ENCODE measurements at places on chromosomes 16 and 17. TPM values are rescaled to one million over a fixed set of nuclear protein-coding genes. Genes with fewer than 3 reads are reported as not detected.

- no peaks in the 10 kb centered on the region for H3K27me3 ChIP-seq
- H3K4me1 ChIP-seq: peaks cover 22% of the 10 kb centered on the region
These were observed 522 bp upstream of the GLG1 start for GRCh38 chr16:74607310-74607961.

GRCh38 chr16:74936902-74937560 lies 47.9 kb downstream of the WDR59 start:
- no peaks in the 10 kb centered on the region for H3K4me1 ChIP-seq
- no peak overlapping the region for H3K4me3 ChIP-seq
- DNase-seq: no peak
- peaks cover 42% of the 10 kb centered on the region for H3K36me3 ChIP-seq
- H3K27me3 ChIP-seq: no peaks in the 10 kb centered on the region

DNA sequence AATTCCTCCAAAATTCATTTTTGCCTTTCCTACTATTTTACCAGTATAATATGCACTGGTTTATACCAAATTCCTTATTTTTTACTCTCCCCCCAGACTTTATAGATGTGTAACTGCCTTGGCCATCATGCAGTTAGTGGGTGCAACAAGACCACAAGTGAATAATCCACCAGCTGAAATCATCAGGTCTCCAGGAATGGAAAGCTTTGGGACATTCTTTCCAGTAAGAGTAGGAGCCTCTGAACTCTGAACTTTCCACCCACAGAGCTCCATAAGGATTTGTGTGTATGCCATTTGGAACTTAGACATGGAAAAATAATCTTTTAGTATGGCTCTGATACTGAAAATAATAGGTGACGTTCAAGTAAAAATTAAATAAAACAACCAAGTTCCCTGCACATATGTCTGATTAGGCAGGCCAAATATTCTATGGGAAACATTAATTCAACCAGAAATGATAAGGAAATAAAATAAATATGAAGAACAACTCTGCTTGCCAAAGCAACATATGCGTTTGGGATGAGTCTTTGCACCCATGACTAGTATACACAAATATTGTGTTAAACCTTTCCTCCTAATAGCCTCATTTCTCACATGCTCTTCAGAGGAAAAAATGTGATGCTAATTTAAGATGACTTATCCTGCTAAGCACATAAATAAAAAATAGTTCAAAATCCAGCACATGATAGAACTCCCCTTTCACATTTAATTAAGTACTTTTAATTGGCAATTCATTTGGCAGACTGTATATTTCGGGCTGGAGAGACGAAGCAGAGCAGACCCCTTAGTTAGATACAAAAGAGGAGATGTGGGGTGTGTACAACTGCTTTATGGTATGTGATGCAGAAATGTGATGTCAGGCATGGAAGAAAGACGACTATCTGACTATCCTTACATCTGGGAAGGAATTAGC lies 11.6 kb upstream of the LYRM9 start:
- H3K27me3 ChIP-seq: no peaks in the 10 kb centered on the region
- H3K4me3 ChIP-seq: no peak overlapping the region
- no peak overlapping the region for H3K27ac ChIP-seq
- no peaks in the 10 kb centered on the region for H3K4me1 ChIP-seq
- H3K36me3 ChIP-seq: no peaks in the 10 kb centered on the region

Gene ARHGAP27
- 73.8 TPM for total RNA-seq

GRCh38 chr17:67671493-67671892 lies 46.2 kb upstream of the NOL11 start:
- H3K4me1 ChIP-seq: no peaks in the 10 kb centered on the region
- no peak overlapping the region for H3K27ac ChIP-seq
- H3K27me3 ChIP-seq: no peaks in the 10 kb centered on the region

Gene SCN4A
- not detected for total RNA-seq

Gene B4GALNT2
- total RNA-seq: 0.23 TPM

GRCh38 chr16:69568676-69569075 lies 2.9 kb downstream of the NFAT5 start:
- no peaks in the 10 kb centered on the region for H3K36me3 ChIP-seq
- H3K27me3 ChIP-seq: no peaks in the 10 kb centered on the region
- peaks cover 39% of the 10 kb centered on the region for H3K4me1 ChIP-seq

Gene NR1D1
- 24.9 TPM for total RNA-seq

DNA sequence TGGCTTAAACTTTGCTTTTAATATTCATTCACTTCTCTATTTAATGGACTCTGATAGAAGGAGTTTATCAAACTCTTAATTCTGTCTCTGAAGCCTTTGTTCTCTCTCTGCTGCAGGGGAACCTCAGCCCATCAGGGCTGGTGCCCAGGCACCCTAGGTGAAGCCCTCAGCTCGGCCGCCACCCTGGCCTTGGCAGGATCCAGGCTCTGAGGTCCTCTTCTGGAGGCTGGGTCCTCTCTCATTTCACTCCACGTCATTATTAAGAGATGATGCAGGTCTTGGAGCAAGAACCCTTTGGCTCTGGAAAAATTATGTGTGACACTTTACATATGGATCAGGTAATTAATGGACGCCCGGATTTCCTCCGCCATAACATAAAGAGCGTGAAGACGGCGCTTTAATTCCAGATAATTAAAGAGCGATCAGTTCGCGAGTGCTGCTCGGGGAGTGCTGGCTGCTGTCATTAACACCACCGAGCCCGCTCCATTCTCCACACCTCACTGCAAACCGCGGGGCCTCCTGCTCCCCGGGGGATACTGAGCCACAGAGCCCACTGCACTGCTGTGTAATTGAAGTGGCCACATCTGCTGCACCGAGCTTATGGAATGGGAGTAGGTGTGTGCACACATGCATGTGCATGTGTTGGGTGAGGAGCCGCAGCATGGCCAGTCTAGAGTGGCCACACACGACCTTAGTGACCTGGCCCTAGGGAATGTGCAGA lies 259.4 kb upstream of the TNRC6C start:
- H3K4me1 ChIP-seq: no peaks in the 10 kb centered on the region
- H3K36me3 ChIP-seq: no peaks in the 10 kb centered on the region
- peaks cover 36% of the 10 kb centered on the region for H3K27me3 ChIP-seq
- H3K4me3 ChIP-seq: no peak overlapping the region
- H3K27ac ChIP-seq: no peak overlapping the region

Gene SHISA9
- total RNA-seq: not detected

- no peaks in the 10 kb centered on the region for H3K27me3 ChIP-seq
- no peaks in the 10 kb centered on the region for H3K4me1 ChIP-seq
- no peak overlapping the region for H3K27ac ChIP-seq
- H3K36me3 ChIP-seq: no peaks in the 10 kb centered on the region
- no peak overlapping the region for H3K4me3 ChIP-seq
These were observed 192.8 kb downstream of the XYLT1 start for GRCh38 chr16:17277981-17278381.

Gene ZDHHC1
- 11.1 TPM for total RNA-seq

- H3K4me3 ChIP-seq: no peak overlapping the region
- H3K27me3 ChIP-seq: no peaks in the 10 kb centered on the region
- H3K27ac ChIP-seq: no peak overlapping the region
- no peaks in the 10 kb centered on the region for H3K36me3 ChIP-seq
- DNase-seq: no peak
These were observed 436.2 kb downstream of the SLC39A11 start for GRCh38 chr17:72656130-72656763.

GRCh38 chr16:1707193-1707790 lies 1.3 kb downstream of the MAPK8IP3 start:
- peaks cover 23% of the 10 kb centered on the region for H3K4me1 ChIP-seq
- H3K36me3 ChIP-seq: peaks cover 3% of the 10 kb centered on the region
- no peak for DNase-seq
- H3K27me3 ChIP-seq: no peaks in the 10 kb centered on the region
- peak overlapping the region; percentile 98 for H3K4me3 ChIP-seq

DNA sequence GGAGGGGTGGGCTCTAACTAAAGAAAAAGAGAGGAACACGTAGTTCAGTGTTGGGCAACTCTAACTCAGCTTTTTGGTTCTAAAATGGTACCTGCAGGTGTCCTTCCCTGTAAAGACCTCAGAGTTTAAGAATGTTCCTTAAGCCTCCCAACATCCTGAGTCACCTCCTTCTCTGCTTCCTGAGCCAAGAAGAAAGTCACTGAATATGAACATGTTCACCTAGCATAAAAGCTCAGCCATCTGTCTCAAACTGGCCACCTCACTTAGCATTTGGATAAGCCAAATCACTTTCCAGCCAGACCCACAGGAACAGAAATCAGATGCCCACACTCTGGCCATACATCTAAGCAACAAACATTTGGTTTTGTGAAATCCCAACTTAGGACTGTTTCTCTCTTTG lies 3.7 kb downstream of the TMEM98 start:
- no peak for DNase-seq
- no peaks in the 10 kb centered on the region for H3K36me3 ChIP-seq
- no peak overlapping the region for H3K27ac ChIP-seq
- peaks cover 14% of the 10 kb centered on the region for H3K4me1 ChIP-seq
- no peak overlapping the region for H3K4me3 ChIP-seq

DNA sequence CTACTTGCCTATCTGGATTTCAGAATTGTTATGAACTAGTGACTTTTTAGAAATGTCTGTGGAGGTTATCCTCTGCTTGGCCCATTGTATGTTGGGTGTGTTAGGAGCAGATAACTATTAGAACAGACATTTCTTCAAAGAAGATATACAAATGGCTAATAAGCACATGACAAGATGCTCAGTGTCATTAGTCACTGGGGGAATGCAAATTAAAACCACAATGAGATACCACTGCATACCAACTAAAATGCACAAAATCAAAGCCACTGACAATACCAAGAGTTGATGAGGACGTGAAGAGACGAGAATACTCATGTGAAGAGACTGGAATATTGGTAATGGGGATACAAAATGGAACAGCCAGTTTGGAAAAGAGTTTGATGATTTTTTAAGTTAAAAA lies 39.2 kb downstream of the CEP112 start:
- H3K27me3 ChIP-seq: no peaks in the 10 kb centered on the region
- DNase-seq: no peak
- no peak overlapping the region for H3K4me3 ChIP-seq
- no peak overlapping the region for H3K27ac ChIP-seq

Gene CX3CL1
- 47.5 TPM for total RNA-seq

Gene OTOP3
- not detected for total RNA-seq

DNA sequence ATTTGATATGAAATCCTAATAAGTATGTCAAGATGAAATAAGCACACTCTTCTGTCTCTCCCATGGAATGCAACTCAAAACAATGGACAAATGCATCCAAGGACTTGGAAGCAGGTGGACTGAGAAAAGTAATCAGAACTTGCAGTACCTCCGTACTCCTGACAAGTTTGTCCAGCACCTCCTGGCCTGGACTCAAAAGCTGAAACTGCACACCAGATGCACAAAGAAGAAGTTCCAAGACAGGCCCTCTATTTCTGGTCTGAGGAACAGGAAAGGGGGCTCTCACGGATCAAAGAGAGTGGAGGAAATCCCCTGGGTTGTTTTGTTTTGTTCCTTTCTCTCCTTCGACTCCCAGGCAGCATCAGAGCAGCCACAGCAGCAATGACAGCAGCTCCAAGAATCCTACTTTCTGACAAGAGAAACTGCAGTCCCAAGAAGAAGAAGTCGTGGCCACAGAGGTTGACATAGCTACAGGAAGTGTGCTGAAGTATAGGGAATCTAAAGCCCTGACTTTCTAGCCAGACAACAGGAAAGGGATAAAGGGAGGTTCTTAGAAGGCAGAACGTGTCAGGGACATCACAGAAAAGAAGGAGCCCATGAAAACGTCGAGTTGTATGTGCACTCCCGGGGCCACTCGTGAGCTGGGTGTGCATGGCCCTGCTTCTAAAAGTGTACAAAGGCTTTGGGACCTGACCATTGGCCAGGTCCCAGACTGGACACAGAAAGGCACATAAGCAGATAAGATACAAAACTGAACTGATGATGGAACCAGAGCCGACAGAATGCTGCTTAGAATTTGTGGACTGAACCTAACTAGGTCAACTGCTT lies 29.3 kb downstream of the AKAP10 start:
- peaks cover 18% of the 10 kb centered on the region for H3K4me1 ChIP-seq
- peaks cover 26% of the 10 kb centered on the region for H3K36me3 ChIP-seq
- no peak overlapping the region for H3K4me3 ChIP-seq
- H3K27ac ChIP-seq: no peak overlapping the region

Gene ATP6V0D1
- 143 TPM for total RNA-seq

- H3K27ac ChIP-seq: peak overlapping the region; percentile 94
- no peaks in the 10 kb centered on the region for H3K36me3 ChIP-seq
- peaks cover 54% of the 10 kb centered on the region for H3K4me1 ChIP-seq
- no peaks in the 10 kb centered on the region for H3K27me3 ChIP-seq
- H3K4me3 ChIP-seq: peak overlapping the region; percentile 95
These were observed 935 bp downstream of the USP32 start for GRCh38 chr17:60390925-60391470.

DNA sequence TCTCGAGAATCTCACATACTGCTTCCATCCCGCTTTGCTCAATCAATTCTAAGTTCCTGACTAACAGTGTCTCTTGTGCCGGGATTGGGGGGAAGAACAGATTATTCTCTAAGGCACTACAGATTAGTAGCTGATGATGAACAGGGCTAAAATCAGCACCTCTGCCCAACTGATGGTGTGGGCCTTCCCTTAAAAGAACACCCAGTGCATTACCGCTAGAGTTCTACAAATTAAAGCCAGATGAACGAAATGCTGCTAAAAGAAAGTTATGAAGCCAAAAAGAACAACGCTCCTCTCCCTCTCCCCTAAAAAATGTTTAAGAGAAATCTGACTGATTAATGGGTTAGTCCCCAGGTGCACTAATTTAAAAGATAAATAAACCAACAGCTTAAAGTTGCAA lies 4.4 kb downstream of the CDC27 start:
- H3K4me3 ChIP-seq: no peak overlapping the region
- peaks cover 38% of the 10 kb centered on the region for H3K4me1 ChIP-seq
- peaks cover 13% of the 10 kb centered on the region for H3K36me3 ChIP-seq

- no peak for DNase-seq
- peaks cover 4% of the 10 kb centered on the region for H3K4me1 ChIP-seq
- H3K36me3 ChIP-seq: no peaks in the 10 kb centered on the region
These were observed 13.1 kb downstream of the SPATA33 start for GRCh38 chr16:89670496-89671431.

- no peaks in the 10 kb centered on the region for H3K36me3 ChIP-seq
- peaks cover 35% of the 10 kb centered on the region for H3K4me1 ChIP-seq
- H3K4me3 ChIP-seq: peak overlapping the region; percentile 66
- DNase-seq: peak; percentile 86
- peak overlapping the region; percentile 72 for H3K27ac ChIP-seq
- H3K27me3 ChIP-seq: no peaks in the 10 kb centered on the region
These were observed 1.9 kb downstream of the CIITA start for GRCh38 chr16:10878644-10879501.

Gene CDH1
- total RNA-seq: 128 TPM

- DNase-seq: no peak
- no peaks in the 10 kb centered on the region for H3K27me3 ChIP-seq
- peaks cover 8% of the 10 kb centered on the region for H3K4me1 ChIP-seq
- no peak overlapping the region for H3K27ac ChIP-seq
- H3K36me3 ChIP-seq: peaks cover 28% of the 10 kb centered on the region
These were observed 78.0 kb downstream of the ABCC6 start for GRCh38 chr16:16145286-16145685.

DNA sequence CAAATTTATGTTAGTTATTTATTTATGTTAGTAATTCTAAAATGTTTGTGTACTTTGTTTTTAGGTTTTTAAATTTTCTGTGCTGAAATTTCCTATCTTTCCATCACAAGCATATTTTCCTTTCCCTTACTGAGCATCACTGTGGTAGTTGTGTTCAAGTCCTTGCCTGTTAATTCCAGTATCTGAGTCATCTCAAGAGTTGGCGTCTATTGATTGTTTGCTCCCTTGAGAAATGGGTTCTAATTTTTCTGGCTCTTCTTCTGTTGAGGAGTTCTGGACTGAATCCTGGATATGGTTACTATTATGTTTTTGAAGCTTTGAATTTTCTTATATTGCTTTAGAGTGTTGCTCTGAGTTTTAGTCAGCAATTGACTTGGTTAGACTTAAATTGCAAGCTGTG lies 56.3 kb downstream of the GAN start:
- peaks cover 39% of the 10 kb centered on the region for H3K36me3 ChIP-seq
- DNase-seq: no peak
- H3K4me1 ChIP-seq: no peaks in the 10 kb centered on the region
- H3K27ac ChIP-seq: no peak overlapping the region
- H3K27me3 ChIP-seq: no peaks in the 10 kb centered on the region
